ENCODE measurements at places on chromosomes 11 and 22. TPM values are rescaled to one million over a fixed set of nuclear protein-coding genes. Genes with fewer than 3 reads are reported as not detected.

HSPA8 gene
- total RNA-seq, result 1,176 TPM

- DNase-seq, result no peak
Measured at GRCh38 chr11:117830674-117831351, 6.3 kb upstream of the FXYD2 start.

GRCh38 chr11:121291896-121292494 lies 576 bp upstream of the SC5D start:
- DNase-seq, result no peak

DNA sequence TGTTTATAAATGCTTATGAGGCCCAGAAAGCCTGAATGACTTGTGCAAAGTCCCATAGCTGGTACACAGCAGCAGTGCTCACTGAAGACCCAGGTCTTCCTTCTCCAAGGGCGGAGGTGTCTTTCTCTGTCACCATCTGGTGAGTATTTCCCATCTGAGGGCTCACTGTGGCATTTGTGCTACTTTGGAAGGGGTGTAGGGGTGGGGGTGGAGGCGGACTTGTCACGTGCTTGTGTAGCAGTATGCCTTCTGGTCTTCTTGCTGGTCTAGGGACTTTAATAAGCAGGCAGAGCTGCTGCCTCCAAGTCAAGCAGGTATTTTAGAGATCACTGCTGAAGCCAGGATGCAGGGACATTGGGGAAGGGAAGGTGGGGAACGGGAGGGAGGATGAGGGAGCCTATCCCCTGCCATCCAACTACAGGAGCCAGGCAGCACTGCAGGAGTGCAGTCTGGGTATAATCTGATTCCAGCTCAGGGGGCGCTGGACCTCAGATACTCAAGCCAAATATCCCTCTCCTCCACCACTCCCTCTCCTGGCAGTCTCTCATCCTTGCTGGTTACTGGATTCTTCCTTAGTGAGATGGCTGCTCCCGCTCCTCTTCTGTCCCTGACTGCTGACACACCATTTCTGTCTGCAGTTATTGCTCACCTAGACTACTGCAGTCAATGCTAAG lies 3.4 kb downstream of the ABCC8 start:
- peak; percentile 36 for DNase-seq

GRCh38 chr11:36035454-36035853 lies 91.6 kb downstream of the LDLRAD3 start:
- DNase-seq, result no peak

DNA sequence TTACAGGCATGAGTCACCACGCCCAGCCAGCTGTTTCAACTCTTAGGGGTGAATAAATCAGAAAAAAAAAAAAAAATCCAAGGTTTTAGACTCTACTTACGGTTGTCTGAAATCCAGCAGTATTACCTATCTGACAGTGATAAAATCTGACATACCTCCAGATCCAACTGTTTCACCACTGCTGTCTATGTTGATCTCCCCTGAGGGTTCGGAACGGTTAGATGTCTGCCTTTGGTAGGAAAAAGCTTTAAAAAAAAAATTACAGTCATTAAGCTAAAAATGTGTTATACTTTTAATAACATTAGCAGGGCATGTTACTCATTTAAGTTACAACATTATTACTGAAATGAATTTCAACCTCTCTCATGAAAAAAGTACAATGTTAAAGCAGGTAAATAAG lies 21.1 kb downstream of the NCAPD3 start:
- no peak for DNase-seq

Measured in NCI-H460 (cell line).